ENCODE measurements at places on chromosomes 12 and 14. TPM values are rescaled to one million over a fixed set of nuclear protein-coding genes. Genes with fewer than 3 reads are reported as not detected.

GRCh38 chr12:11397366-11397765, 2.0 kb upstream of the PRB2 start:
- DNase-seq: no peak
- H3K4me3 ChIP-seq: no peak overlapping the region
- H3K27me3 ChIP-seq: no peaks in the 10 kb centered on the region
- no peaks in the 10 kb centered on the region for H3K4me1 ChIP-seq

DNA sequence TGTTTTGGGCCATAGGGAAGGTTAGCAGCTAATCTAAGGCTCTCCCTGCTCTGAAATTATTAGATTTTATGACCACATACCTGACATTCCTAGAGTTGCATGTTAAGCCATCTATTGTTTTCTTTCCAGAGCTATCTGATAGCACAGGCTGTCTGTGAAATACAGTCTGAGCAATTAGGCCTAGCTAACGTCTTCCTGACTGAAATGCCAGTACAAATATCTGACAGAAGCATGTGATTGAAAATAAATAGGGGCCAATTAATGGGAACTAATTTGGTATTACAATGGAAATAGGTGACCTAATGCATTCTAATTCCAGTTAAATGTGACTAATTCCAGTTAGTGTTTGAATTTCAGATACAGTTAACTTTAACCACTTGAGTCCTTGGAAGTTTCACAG, 115.2 kb downstream of the C12orf75 start:
- no peak overlapping the region for H3K27ac ChIP-seq
- H3K27me3 ChIP-seq: no peaks in the 10 kb centered on the region
- no peak for DNase-seq

- DNase-seq: no peak
- H3K4me1 ChIP-seq: peaks cover 16% of the 10 kb centered on the region
- no peaks in the 10 kb centered on the region for H3K27me3 ChIP-seq
- H3K27ac ChIP-seq: no peak overlapping the region
Measured at GRCh38 chr14:35369701-35370191, 34.8 kb downstream of the NFKBIA start.

DNA sequence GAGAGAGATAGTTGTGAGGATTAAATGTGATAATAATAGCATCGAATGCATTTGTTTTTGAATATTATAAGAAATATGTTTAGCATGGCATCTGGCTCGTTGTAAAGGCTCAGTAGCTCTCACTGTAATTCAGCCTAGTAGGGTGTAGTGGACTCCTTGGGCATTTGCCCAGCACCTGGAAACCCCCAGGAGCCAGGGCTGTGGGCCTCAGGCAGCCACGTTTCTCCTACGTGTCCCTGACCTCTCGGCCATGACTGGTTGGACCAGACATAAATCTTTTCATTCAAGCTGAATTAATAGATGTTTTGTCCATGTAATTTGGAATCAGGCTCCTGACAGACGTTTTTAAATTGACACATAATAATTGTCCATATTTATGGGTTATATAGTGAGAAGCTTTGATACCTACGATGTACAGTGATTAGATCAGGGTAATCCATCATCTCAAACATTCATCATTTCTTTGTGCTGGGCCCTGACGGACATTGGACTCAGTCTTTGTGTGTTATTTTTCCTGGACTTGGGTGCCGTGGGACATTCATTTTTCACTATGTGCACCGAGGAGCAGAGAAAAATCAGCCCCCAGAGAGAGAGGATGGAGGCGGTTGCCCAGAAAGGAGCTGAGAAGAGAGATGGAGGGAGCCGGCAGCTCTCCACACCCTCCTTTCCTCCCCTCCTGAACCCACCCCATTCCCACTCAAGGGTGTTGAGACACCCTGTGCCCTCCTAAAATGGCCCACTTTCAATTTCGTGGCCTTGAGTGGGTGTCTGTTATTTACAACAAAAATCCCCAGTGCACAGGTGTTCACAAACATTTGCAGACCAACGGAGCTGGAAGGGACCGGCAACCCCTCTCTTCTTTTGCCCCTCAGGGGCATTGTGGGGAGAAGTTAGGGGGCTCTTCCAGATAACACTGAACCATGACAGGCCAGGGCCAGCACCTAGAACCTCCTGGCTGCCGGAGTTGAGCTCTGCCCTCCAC, 296.4 kb downstream of the DPF3 start:
- H3K4me3 ChIP-seq: no peak overlapping the region
- no peaks in the 10 kb centered on the region for H3K4me1 ChIP-seq
- H3K36me3 ChIP-seq: no peaks in the 10 kb centered on the region
- H3K27me3 ChIP-seq: no peaks in the 10 kb centered on the region
- H3K27ac ChIP-seq: no peak overlapping the region
- no peak for DNase-seq

DNA sequence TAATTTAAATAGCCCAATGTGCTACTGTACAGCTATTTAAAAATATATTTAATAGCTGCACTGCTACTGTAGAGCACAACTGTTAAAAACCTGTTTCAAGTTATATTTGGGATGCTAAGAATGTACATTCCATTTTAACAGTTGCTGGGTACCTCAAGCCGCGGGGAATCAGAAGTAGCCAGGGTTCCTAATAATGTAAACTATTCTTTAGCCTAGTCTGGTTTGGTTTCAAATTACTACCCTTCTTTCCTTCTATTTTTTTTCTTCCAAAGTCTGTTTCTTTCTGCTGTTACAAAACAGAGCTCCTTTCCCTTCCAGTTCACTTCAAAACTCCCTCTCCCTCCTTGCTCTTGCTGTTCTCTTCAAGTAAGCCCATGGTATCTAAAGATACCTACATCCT, 21.3 kb downstream of the SCAF11 start:
- no peaks in the 10 kb centered on the region for H3K36me3 ChIP-seq
- no peak for DNase-seq
- H3K4me3 ChIP-seq: no peak overlapping the region
- H3K4me1 ChIP-seq: peaks cover 1% of the 10 kb centered on the region

GRCh38 chr12:41437563-41437962, 249.4 kb downstream of the PDZRN4 start:
- no peaks in the 10 kb centered on the region for H3K27me3 ChIP-seq
- no peaks in the 10 kb centered on the region for H3K36me3 ChIP-seq
- no peaks in the 10 kb centered on the region for H3K4me1 ChIP-seq
- DNase-seq: no peak

DNA sequence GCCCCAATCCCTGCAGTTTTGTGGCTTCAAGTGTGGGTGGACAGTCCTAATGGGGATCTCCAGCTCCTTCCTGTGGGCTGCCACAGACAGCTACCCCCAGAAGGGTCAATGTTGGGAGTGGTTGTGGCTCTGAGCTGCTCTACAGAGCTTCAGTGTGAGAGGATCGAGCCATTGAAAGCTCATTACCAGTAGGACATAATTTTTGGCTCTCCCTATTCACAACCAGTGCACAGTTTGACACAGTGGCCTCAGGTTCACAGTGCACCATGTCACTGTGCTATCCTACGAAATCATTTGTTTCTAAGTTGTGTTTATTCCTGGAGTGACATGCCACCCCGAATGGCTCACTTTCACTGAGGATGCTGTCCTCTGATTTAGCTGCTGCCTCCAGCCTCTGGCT, 22.8 kb downstream of the TMBIM6 start:
- H3K27me3 ChIP-seq: no peaks in the 10 kb centered on the region
- H3K36me3 ChIP-seq: no peaks in the 10 kb centered on the region
- H3K27ac ChIP-seq: no peak overlapping the region
- no peaks in the 10 kb centered on the region for H3K4me1 ChIP-seq

- H3K36me3 ChIP-seq: no peaks in the 10 kb centered on the region
- H3K4me3 ChIP-seq: no peak overlapping the region
- H3K4me1 ChIP-seq: peaks cover 26% of the 10 kb centered on the region
- H3K27me3 ChIP-seq: no peaks in the 10 kb centered on the region
- H3K27ac ChIP-seq: peak overlapping the region; percentile 66
Measured at GRCh38 chr12:121794534-121795033, 1.1 kb upstream of the RHOF start.

DNA sequence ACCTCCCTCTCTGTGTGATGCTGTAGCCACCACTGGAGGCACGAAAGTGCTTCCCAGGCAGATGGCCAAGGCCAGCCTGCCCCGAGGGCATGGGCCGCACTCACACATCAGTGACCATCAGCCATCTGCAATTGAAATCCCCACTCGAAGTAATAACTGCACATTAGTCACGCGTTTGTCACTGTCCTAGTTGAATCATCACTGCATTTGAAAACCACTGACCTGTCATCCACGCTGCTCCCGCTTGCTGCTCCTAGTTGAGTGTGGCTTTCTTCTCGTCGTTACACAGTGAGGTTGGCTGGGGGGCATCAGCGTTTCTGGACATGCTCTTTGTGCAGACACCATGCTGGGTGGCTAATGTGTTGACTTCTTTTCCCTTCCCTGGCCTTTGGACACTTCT, 176.1 kb downstream of the ADGRD1 start:
- no peaks in the 10 kb centered on the region for H3K36me3 ChIP-seq
- H3K27me3 ChIP-seq: no peaks in the 10 kb centered on the region
- no peak overlapping the region for H3K27ac ChIP-seq
- no peak overlapping the region for H3K4me3 ChIP-seq
- H3K4me1 ChIP-seq: peaks cover 1% of the 10 kb centered on the region

DNA sequence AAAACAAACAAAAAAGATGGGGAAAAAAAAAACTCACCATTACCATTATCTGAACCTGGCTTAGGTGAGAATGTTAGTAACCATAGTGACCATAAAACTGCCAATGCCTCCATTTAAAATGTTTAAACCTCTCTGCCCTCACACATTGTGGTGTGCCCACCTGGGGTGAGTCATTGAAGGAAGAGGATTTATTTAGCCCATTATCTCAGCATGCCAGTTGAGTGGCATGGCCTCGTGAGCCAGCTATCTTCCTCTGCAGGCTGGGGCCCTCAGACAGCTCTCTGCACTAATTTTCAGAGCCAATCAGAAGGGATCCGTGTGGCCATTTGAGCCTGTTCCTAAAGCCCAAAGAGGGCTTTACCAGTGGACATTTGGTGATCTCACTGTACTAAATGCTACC, 81.8 kb upstream of the CCDC198 start:
- no peaks in the 10 kb centered on the region for H3K36me3 ChIP-seq
- H3K27ac ChIP-seq: no peak overlapping the region
- no peak overlapping the region for H3K4me3 ChIP-seq
- H3K27me3 ChIP-seq: no peaks in the 10 kb centered on the region

DNA sequence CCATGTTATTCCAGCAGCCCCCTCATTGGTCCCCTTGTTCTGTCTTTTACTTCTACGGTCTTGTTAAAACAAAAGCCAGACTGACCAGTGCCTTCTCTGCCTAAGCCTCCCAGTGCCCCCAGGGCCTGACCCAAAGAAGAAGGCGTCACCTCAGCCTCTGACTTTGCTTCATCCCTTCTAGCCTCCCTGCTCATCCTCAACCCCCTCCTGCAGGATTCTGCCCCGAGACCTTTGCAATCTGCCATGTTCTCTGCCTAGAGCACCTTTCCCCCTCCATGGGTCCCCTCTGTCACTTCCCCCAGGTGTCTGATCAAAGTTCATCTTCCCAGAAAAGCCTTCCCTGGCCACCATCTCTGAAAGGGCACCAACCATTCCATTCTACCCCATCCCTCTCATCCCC, 7.9 kb upstream of the RBM19 start:
- H3K4me1 ChIP-seq: no peaks in the 10 kb centered on the region
- no peak overlapping the region for H3K27ac ChIP-seq
- no peaks in the 10 kb centered on the region for H3K36me3 ChIP-seq
- no peak for DNase-seq
- H3K27me3 ChIP-seq: no peaks in the 10 kb centered on the region

DNA sequence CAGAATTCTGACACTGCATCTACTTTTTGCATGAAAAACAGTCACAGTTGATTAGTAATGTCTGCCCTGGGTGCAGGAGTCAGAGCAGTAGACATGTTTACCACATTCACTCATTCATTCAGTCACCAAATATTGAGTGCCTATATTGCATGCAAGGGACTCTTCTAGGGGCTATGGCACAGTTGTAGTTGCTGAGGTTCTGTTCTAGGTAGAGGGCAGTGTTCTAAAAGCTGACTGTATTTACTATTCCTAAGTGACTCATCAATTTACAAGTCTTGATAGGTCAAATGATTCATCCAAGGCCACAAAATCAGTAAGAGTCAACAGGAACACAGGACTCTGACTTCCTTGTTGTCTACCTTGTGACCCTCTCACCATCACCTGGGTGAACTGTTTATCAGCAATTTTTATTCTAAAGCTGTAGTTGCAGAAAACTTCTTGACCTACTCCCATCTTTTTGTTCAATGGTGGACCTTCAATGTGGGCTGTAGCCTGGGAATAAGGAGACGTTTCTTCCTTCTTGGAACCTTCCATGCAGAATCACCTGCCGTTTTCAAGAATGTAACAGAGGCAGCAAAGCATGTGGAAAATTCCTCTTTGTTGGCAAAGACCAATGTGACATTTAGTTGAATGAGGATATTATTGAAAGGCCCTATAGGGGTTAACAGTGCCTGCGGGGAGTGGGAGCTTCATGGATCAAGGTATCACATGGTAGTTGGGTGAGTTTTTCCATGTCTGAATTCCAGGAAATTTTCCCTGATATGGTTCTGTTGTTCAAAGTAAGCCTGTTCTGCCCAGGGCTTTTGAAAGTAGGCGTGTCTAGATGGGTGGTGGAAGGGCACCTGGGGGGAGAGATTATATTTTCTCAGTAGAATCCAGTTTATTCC, 223.2 kb downstream of the KTN1 start:
- H3K4me1 ChIP-seq: peaks cover 6% of the 10 kb centered on the region
- no peak for DNase-seq
- no peak overlapping the region for H3K27ac ChIP-seq
- no peak overlapping the region for H3K4me3 ChIP-seq

GRCh38 chr12:54032627-54033100, at the start of gene HOXC5:
HOXC5 (plus strand) TSS chr12:54033050; CDS start chr12:54033123, 73 bp downstream.
- peak within 1 kb of the TSS; percentile 86 for H3K27ac ChIP-seq
- no peaks in the 10 kb centered on the region for H3K36me3 ChIP-seq
- peak; percentile 88 for DNase-seq
- H3K4me1 ChIP-seq: peaks cover 10% of the 10 kb centered on the region

DPF3 gene
- 34.4 TPM for total RNA-seq

HELB gene
- 6.7 TPM for total RNA-seq

REP15 gene
- 2.4 TPM for total RNA-seq

B4GALNT1 gene
- 1.5 TPM for total RNA-seq

CELA1 gene
- not detected for total RNA-seq

ART4 gene
- 1.1 TPM for total RNA-seq
